ENCODE measurements at places on chromosomes 11 and 22.

GRCh38 chr11:10494636-10495463, 39.8 kb downstream of the AMPD3 start:
- no peak for DNase-seq

DNA sequence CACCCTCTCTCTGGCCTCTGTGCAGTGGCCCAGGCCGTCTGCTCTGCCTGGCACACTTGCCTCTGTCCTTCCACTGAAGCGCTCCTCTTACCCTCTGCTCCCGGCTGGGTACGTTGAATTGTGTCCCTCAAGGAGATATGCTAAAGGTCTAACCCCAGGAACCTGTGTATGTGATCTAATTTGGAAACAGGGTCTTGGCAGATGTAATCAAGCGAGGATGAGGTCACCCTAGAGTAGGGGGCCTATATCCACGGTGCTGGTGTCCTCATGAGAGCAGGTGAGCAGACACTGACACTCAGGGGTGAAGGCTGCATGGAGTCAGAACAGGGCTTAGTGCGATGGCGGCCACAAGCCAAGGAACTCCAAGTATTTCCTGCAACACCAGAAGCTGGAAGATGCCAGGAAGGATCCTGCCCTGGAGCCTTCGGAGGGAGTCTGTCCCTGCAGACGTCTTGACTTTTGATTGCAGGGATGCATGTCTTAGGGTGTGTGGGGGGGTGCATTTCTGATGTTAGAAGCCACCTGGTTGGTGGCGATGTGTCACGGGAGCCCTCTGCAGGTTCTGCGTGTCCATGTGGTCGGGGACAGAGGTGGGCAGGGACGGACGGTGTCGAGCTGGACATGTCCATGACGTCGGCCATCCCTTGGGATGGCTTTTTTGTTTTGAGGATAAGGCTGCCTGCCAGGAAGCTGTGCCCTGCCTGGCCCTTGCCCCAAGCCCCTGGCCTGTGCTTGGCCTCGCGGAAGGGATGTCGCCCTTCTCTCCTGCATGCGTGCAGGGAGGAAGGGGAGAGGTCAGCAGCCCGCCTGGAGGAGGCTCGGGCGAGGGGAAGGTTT, 68.6 kb downstream of the LRP5 start:
- no peak for DNase-seq

- peak; percentile 20 for DNase-seq
Observed at GRCh38 chr11:8963569-8964323, 496 bp downstream of the TMEM9B start.

- no peak for DNase-seq
Observed at GRCh38 chr11:8062781-8063257, 18.2 kb upstream of the TUB start.

GRCh38 chr22:28379075-28379779, 300.4 kb downstream of the TTC28 start:
- no peak for DNase-seq

GRCh38 chr11:65069217-65069616, 10.9 kb upstream of the NAALADL1 start:
- DNase-seq, result no peak

- DNase-seq, result peak; percentile 23
Observed at GRCh38 chr11:83723999-83724398, 437.8 kb upstream of the CCDC90B start.

- DNase-seq, result no peak
Observed at GRCh38 chr11:27352781-27353180, 10.2 kb downstream of the CCDC34 start.

GRCh38 chr11:72712841-72713240, 38.6 kb upstream of the PDE2A start:
- no peak for DNase-seq

Measured in NCI-H1417 treated with DMSO at 0.1 percent for 48 hours (cell line).